ENCODE measurements at places on chromosomes 5 and 9. TPM values are rescaled to one million over a fixed set of nuclear protein-coding genes. Genes with fewer than 3 reads are reported as not detected.

DNA sequence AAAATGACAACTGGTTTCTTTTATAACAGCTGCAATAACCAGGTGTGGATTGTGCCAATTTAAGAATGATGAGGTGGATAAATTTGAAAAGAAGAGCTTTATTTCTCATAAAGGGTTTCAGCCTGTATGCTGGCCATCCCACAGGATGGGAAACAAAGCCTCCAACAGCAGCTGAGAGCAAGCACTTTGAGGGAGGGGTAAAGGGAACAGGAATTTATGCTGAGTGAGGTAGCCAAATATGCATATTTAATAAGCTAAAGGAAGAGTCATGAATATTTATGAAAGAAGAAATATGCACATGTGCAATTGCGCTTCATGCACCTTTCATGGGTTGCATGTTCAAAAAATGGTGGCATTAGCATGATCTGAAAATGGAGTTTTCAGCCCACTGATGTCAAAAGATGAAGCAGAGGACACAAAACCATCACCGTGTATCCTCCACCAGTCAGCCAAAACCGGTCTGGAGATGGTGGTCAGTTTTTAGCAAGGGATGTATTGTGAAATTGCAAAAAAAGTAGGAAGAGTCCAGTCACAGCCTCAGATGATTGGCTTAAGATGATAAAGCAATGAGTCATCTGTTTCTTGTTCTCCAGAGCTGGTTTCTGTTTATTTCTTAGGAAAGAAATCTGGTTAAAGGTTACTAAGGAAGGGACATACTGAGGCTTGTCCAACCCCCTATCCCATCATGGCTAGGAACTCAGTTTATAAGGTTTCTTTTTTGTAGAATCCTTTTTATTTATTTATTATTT lies 47.9 kb downstream of the DEPDC1B start:
- DNase-seq: peak; percentile 89

DNA sequence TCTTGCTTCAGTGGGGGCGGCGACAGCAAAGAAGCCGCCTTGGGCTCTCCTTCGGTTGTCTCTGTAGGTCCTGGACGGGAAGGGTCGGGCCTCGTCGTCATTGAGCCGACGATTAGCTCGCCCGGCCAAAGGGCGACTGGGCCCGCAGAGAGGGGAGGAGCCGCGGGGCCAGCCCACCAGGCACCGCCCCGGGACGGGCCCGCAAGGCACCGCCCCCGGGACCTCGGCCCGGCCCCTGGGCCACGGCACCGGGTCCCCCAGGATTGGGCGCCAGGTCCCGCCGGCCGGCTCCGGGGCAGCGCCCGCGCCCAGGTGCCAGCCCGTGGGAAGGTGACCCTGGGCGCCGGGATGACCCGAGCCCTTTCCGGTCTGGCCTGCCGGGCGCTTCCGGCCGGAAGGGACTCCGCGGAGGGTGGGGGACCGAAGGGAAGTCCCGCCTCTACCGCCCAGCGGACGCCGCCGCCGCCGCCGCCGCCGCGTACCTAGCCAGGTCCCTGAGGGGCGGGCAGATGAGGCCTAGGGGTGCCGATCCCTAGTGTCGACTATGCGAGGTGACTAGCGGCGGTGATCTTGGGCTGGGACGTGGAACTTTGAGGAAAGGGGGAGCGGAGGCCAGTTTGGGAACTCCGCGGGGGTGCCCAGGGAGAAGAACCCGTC lies at the start of the genes GBA2 and RGP1:
TSS of gene GBA2 (minus strand) at position 371 of the 657 bp plus-strand sequence. CDS start 524 bp downstream, outside the sequence.
TSS of gene RGP1 (plus strand) at position 430 of the 657 bp plus-strand sequence. CDS start 469 bp downstream, outside the sequence.
- peak; percentile 74 for DNase-seq

DNA sequence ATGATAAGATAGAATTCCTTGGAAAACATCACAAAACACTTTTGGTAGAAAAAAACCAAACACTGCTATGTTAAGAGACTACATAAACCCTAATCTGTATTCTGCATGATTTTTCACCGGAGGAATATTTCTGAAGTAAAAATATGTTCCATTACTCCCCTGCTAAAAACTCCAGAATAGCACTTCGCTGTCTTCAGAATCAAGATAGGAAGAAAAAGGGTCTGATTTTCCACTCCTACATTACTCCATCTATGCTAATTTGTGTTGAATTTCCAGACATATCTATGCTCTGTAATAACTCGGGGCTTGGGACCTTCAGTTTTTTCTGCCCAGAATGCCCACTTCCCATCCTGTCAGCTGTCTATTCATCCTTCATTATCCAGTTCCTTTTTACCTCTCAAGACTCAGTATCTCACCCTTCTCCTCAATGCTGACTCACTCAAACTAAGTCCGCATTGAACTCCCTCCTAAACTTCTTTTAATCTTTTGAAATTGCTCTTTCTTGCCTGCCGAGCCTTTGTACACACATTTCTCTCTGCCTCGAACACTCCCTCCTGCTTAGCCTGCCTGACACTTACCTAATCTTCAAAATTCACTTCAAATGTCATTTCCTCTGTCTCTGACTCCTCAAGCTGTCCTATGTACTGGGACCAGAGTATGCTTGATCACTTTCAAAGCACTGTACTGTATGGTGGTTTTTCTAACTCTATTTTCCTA lies 171.0 kb downstream of the ARRDC3 start:
- no peak for DNase-seq

DNA sequence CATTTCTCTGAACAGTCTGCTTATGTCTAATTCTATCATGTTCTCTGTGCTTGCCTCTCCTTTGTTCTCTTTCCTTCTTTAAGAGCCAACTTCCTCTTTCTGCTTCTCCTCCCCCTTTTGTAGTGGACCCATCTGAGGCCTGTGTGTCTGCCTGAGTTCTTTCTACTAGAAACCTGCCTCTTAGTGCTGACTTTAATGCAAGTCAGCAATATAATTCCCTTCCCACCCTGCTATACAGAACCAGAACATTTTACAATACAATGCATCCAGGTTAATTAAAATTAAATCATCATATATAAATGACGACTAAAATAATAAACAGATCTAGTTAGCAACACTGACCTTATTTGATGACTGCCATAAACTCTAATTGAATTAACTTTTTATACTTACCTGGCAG lies 82.6 kb upstream of the GAS1 start:
- DNase-seq: no peak

- DNase-seq: no peak
These were observed 26.1 kb upstream of the CAST start for GRCh38 chr5:96636046-96636445.

- DNase-seq: no peak
These were observed 294.3 kb upstream of the HAPLN1 start for GRCh38 chr5:84014966-84015365.

GRCh38 chr9:111232997-111233790 lies 96.8 kb downstream of the OR2K2 start:
- no peak for DNase-seq

Gene BNC2
- 7.4 TPM for total RNA-seq
